Karpas-422 (cell line): ENCODE measurements at places on chromosomes 1 and 21. TPM values are rescaled to one million over a fixed set of nuclear protein-coding genes. Genes with fewer than 3 reads are reported as not detected.

GRCh38 chr1:89213347-89213746, 14.6 kb upstream of the GBP4 start:
- DNase-seq = no peak

- no peak for DNase-seq
Measured at GRCh38 chr21:38148046-38148445, 108.7 kb upstream of the KCNJ15 start.

PEX11B gene
- 35.7 and 51.7 TPM in 2 replicates for total RNA-seq

GRCh38 chr1:164693564-164694359, 134.8 kb downstream of the PBX1 start:
- DNase-seq = no peak

GABPB2 gene
- total RNA-seq = 6.7 and 6.9 TPM in 2 replicates

SLX9 gene
- 12.2 and 48.7 TPM in 2 replicates for total RNA-seq

- no peak for DNase-seq
Measured at GRCh38 chr1:243364866-243365265, 109.0 kb downstream of the SDCCAG8 start.
